ENCODE measurements at places on chromosomes 7 and 10.

GRCh38 chr10:75868574-75868973, 437.1 kb downstream of the LRMDA start:
- DNase-seq, result no peak

DNA sequence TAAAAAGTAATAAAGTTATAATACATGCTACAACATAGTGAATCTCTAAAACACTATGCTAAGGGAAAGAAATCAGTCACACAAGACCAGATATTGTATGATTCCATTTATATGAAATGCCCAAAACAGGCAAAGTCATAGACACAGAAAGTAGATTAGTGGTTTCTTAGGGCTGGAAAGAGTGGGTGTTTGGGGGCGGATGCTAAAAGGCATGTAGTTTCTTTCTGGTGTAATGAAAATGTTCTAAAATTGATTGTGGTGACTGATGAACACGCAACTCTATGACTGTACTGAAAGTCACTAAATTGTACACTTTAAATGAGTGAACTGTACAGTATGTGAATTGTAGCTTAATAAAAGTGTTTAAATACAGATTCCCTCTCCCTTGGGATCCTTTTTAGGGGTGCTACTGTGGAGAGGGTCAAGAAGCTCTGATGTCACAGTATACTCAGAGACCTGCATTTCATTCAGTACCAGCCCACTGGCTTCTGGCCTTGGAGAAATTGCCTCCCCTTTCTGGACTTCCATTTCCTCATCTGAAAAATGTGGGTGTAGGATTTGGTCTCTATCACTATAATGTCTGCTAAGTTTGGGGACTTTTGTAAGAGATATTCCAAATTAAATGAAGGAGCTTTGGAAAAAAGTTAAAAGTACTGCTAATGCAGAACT, 46.4 kb downstream of the AOAH start:
- no peak for DNase-seq

- DNase-seq, result peak; percentile 11
Observed at GRCh38 chr7:149598721-149599308, 101.2 kb upstream of the ZNF746 start.

DNA sequence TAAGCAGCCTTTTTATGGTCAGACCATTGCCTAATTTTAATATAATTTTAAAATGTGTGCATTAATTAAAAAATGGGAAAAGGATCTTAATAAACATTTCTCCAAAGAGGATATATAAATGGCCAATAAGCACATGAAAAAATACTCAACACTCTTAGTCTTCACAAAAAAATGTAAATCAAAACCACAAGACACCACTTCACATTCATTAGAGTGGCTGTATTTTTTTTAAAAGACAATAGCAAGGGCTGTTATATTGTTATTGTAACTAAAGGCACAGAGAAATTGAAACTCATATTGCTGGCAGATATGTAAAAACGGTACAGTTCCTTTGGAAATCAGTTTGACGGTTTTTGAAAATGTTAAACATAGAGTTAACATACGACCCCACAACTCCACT, 3.2 kb upstream of the CROT start:
- DNase-seq, result no peak

DNA sequence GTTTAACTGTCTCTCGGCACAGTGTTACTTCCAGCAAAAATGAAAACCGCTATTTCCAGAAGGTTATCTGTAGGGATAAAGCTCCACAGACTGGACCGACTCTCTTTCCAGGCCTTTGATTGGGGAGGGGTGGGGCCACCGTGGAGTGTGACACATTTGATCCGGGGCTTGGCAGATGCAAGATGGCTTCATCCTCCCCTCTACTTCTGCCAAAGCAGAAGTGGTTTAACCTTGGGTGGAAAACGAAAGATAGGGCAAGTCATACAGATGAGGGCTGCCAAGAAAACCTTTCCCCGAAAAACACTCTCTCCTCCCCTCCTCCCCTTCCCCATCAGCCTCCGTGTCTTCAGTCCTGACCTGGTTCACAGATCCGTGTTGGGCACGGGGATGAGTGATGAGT, 139.7 kb upstream of the SH2B2 start:
- no peak for DNase-seq

DNA sequence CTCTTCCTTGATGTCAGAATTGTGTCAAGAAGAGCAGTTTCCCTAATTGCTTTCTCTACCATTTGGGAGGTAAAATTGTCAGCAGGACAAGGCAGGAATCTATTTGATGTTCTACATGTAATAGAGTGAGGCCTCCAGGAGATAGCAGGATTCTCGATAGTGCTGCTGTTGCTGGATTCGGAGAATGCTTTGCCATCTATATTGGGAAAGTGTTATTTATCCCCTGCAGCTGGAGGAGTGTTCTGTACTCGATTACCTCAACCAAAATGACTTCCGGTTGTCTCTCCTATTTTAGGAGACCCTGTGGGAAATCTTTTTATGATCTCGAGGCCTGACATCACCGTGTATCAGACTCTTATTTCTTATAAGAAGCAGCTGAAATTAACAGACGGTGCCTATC, 217.1 kb downstream of the TMEM178B start:
- no peak for DNase-seq

GRCh38 chr10:117609796-117610170, 67.2 kb downstream of the EMX2 start:
- no peak for DNase-seq

GRCh38 chr7:4139656-4140625, 542.2 kb upstream of the FOXK1 start:
- no peak for DNase-seq

- no peak for DNase-seq
Observed at GRCh38 chr7:34036972-34037792, 131.8 kb downstream of the BMPER start.

- no peak for DNase-seq
Observed at GRCh38 chr10:50286517-50286916, 35.2 kb upstream of the ASAH2 start.

- no peak for DNase-seq
Observed at GRCh38 chr7:25906003-25906402, 246.0 kb upstream of the NFE2L3 start.

DNA sequence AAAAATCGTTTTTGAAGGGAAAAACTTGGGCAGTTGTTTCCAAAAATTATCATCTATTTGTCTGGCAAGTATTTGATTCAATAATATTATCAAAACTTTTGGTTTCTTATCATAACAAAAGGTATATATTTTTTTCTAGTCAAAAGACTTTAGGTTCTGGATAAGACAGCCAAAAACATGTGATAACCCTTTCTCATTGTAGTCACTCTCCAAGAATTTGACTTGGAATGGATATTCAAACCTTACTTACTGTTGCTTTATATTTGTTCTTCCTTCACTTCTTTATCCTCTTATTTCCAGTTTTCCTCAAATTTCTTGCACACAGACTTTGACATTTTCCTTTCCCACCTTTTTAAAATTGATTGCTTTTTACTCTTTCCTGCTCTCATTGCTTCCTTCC, 140.9 kb upstream of the FAM3C start:
- DNase-seq, result no peak

GRCh38 chr10:348456-348855, 213.2 kb downstream of the ZMYND11 start:
- no peak for DNase-seq

- DNase-seq, result no peak
Observed at GRCh38 chr7:91397612-91398011, 133.4 kb downstream of the FZD1 start.

DNA sequence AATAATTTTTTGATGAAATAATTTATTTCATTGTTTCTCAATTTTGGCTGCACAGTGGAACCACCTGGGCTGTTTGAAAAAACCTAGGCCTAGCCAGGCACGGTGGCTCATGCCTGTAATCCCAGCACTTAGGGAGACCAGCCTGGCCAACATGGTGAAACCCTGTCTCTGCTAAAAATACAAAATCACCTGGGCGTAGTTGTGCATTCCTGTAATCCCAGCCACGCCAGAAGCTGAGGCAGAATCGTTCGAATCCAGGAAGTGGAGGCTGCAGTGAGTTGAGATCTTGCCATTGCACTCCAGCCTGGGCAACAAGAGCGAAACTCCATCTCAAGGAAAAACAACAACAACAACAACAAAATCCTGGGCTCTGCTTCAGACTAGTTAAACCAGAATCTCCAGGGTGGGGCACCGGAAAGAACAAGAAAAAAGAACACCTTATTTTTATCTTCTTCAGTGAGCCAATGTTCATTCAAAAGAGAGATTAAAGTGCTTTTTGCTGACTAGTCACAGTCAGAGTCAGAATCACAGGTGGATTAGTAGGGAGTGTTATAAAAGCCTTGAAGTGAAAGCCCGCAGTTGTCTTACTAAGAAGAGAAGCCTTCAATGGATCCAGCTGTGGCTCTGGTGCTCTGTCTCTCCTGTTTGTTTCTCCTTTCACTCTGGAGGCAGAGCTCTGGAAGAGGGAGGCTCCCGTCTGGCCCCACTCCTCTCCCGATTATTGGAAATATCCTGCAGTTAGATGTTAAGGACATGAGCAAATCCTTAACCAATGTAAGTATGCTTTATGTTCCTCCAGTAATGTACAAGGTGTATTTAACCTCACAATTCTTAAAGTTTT, at the start of gene CYP2C18:
TSS of gene CYP2C18 (plus strand) at position 516 of the 841 bp plus-strand sequence. CDS start at position 607, 91 bp downstream.
- DNase-seq, result no peak

DNA sequence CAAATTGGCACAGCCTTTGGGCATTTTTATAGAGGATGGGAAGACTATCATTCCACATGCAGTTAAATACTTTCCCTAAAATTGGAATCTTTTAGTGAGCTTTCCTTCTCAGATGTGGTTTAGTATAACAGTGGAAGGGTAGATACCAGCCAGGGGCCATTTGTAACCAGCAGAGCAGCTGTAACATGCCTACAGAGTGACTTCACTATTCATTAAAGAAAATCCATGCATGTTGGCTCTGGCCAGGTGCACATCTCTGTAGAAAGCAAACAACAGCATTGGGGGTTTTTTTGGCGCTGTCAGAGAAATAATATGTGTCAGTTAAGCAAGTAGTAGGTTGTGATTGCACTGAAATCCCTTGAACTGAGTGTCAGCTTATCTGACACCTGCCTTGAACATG, 115.6 kb downstream of the LHFPL3 start:
- DNase-seq, result no peak

- DNase-seq, result no peak
Observed at GRCh38 chr10:86389441-86390193, 23.0 kb upstream of the GRID1 start.

DNA sequence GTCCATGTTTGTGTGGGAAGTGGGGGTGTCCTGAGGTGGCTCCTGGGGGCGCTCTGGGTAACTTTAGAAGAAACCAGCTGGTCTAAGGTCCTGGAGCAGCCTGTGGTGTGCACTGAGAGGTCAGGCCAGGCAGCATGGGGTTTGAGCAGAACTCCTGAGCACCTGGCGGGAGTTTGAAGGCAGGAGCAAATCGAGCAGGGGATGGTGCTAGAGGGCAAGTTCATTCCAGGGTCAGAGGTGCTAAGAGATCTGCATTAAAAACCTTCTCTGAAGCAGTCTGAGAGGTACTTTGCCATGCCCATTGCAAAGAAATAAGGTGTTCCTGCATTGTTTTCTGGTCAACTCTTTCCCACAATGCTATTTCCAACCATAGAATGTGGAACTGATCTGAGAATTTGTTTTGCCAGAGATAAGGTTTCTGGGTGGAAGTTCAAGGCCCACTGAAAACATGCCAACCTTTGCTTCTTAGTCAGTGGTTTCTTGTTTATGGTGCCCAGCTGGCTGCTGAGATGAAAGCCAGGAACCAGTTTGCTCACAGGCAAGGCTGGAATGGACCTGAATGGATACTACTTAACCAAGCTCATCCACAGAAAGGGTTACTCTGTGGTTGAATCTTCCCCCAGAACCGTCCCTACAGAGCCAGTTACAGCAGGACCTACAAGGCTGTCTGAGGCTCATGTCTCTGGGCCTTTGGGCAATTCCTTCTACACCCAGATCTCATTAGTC, 136.3 kb upstream of the TMEM72 start:
- no peak for DNase-seq

GRCh38 chr10:1594372-1595241, 142.7 kb downstream of the ADARB2 start:
- DNase-seq, result no peak

DNA sequence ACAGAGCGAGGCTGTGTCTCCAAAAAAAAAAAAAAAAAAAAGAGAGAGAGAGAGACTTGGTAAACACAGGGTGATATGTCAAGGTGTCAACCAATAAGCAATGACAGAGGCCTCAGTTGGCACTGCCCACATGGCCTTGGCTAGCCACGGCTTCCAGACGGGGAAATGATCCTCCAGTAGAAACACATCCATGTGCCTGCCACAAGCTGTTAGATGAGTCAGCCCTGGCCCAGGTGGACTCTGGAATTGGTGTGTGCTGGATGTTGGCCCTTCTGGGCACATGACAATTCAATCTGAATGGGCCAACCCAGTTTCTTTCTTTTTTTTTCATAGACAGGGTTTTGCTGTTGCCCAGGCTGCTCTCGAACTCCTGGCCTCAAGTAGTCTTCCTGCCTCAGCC, 13.7 kb downstream of the RFC2 start:
- no peak for DNase-seq

- no peak for DNase-seq
Observed at GRCh38 chr7:25727876-25728275, 424.1 kb upstream of the NFE2L3 start.

- DNase-seq, result no peak
Observed at GRCh38 chr7:122675011-122675410, 23.9 kb downstream of the RNF133 start.

DNA sequence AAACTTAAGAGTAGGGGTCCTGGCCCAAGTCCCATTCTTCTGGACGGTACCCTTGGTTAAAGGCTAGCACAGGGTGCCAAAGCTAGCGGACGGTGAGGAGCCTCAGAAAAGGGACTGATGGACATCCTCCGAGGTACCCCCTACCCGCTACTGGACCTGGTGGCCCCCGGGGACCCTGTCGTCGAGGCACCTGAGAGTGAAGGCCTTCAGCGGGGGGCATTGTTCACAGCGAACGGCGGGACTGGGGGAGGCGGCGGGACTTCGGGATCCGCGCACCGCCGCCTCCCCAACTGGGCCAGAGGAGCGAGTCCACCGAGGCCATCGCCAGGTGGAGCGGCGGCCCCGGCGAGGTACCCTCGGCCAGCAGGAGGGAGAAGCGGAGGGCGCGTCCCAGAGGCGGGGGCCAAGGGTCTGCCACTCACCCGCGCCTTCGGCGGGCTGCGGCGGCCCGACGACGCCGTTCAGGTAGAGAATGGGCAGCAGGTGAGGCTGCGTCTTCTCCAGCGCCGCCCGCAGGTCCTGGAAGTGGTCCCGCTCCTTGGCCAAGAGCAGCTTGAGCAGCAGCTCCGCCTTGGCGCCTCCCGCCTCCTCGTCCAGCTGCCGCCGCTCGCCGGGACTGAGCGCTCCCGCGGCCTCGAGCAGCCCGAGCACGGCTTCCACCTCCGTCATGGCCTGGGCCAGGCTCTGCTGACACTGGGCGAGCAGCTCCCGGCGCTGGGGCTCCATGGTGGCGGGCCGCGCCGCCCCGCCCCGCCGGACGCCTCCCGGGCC, 575 bp downstream of the DLG5 start:
- no peak for DNase-seq

DNA sequence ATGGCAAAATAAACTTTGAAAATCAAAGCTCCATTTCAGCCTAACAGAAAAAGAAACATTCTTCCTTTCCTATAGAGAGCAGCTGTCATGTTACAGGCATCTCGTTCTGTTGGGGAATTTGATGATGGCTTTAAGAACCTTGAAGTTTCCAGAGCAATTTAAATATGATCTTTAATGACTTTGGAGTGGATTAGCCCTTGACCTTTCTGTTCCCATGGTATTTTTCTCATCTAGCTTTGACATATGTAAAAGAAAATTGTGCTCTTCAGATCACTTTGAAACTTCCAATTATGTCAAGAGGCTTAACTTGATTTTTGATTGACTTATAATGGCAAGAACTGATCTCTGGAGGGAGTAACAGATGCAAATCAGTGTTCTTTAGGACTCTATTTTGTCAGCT, 157.6 kb upstream of the SEMA3E start:
- no peak for DNase-seq

Data from HTR-8/SVneo (cell line).